ENCODE measurements at places on chromosomes 7 and 10.

GRCh38 chr10:75765789-75766096 lies 334.3 kb downstream of the LRMDA start:
- DNase-seq, result no peak

GRCh38 chr10:69334302-69335062 lies 56.2 kb downstream of the HK1 start:
- DNase-seq, result no peak

DNA sequence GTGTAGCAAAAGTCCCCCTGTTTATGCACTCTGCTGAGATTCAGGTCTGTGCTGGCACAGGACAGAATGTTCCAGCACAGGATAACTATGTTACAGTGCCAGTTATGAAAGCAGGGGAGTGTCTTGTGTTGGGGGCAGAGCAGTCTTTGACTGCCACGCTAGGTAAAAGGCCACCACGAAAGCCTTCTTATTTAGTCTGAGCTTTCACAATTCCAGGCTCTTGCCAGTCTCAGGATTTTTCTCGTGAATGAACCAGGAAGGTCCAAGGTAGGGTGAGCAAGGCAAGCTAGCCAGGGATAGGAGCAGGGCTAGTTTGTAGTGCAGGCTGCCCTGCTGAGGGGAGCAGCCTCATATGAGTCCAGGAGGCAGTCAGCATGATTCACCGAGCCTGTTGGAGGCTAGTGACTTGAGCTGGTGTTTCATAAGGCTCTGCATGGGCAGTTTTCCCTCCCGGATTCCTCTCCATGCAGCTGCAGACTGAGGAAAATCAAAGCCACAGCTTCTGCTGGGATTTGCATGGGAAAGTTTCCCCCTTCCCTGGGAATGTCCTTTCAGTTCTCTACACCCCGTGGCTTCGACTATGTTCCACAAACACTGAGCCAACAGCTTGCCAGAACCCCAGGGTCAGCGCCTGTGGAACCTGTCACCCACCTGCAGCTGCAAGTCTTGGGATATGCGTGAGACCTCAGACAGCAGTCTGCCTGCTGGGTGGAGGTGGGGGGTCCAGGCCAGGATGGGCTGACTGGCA lies 112.3 kb downstream of the JCAD start:
- no peak for DNase-seq

DNA sequence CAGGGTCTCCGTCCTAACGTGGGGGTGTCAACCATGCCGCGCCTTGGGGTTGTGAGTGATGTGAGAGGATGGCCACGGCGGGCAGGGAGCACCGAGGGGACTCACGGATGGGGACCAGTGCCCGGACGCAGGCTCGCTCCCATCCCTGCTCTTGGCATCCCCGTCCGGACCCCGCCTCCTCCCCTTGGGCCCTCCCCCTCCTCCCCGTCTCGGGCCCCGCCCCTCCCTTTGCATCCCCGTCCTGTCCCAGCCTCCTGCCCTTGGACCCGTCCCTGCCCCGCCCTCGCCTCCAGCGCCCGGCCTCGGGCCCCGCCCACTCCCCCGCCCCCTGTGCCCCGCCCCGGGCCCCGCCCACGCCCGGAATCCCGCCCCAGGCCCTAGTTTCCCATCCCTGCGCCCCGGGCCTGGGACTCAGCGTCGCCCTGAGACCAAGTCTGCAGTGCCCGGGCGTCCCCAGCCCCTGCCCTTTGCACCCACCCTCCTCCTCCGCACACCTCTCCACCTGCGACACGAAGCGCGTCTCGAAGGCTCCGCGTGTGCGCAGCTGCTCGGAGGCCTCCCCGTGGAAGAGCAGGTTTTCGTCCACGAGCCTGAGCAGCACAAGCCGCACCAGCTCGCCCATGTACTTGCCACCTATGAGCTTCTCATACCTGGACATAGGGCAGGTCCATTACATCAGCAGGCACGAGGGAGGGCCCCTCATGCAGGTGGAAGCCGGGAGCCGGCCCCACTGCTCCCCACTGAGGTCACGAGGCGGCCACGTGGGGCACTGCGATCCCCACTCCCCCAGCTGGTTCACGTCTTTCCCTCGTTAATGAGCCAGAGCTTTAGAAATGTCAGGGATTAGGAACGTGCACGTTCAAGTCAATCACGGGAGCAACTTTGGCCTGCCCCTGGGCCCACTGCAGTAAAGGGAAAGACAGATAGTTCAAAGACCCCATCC lies 5.1 kb upstream of the MYL7 start:
- DNase-seq, result peak; percentile 74

DNA sequence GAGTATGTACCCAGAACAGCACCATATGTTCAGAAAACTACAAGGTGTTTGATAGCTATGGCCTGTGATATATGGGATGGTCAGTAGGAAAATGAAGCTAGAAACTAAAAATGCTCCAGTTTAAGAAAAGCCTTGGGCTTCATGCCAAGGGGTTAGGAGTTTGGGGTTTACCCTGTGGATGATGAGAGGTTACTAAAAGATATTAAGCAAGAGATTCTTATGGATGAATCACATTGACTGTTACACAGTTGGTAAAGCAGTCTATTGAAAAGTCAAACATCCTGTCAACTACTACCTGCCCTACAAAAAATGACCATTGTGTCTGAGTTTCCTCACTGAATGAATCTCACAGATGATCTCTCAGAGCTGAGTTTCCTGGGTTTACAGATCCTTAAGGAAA lies 166.2 kb upstream of the INHBA start:
- DNase-seq, result no peak

DNA sequence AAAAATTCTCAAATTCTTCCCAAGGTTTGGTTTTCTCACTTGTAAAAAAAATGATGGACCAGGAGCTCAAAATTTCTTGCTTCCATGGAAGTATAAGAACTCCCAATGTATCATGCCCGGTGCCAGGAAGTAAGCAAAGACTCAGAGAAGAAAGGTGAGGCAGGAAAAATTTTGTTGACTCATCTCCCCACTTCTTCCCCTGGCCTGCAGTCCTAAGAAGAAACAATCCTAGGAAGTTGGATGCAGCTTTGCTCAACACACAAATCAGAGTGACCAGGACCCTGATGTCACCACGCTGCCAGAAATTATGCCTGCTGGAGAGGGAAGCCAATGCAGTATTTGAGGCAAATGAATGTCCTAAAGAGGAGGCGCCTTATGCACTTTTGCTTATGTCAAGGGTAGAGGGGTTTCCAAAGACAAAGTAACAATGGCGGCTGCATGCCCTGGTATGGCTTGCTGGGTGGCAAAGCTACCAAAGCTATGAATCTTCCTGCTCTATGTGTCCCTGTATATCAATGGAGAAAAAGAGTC lies 163.6 kb downstream of the NEURL1 start:
- no peak for DNase-seq

DNA sequence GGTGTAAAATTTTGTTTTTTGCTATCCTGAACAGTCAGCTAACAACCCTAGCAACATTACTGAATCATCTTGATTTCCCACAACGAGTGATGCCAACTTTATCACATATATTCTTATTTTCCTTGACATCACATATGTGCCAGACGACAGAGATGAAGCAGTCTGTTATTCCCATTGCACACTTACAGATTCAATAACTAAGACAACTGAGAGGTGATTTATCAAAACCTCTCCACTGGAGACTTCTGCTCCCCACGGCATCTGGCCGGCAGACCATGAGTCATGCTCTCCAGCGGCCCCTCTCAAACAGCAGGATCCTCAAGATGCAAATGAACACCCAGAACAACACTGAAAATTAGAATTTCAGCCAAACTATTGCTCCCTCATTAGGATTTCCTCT lies 57.1 kb downstream of the AMPH start:
- no peak for DNase-seq

DNA sequence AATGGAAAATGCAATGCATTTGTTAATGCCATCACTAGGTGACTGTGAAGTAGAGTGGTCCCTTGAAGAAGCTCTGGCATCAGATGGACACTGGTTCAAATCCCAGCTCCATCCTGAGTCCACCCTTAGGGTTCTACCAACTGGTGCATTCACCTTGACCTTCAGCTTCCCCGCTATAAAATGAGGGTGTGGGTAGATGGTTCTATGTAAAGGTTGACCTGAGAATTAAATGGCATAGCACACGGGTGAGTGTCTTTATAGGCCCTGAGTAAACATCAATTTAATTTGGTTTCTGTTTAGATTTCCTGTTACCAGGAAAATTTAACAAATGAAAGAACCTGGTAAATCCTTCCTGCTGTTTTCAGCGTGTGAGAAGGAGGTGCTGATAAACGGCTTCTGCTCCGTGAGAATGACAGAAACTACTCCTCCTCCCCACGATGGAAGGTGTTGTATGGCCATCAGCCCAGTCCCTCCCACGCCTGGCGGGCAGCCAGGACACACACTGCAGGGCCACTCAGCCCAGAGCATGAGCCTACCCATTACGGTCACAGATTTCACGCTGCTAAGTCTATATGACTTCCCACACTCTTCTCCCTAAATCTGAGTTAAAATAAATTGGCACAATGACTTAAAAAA lies 210.1 kb downstream of the TNS3 start:
- no peak for DNase-seq

- no peak for DNase-seq
Measured at GRCh38 chr10:117342641-117343040, 32.6 kb downstream of the PDZD8 start.

DNA sequence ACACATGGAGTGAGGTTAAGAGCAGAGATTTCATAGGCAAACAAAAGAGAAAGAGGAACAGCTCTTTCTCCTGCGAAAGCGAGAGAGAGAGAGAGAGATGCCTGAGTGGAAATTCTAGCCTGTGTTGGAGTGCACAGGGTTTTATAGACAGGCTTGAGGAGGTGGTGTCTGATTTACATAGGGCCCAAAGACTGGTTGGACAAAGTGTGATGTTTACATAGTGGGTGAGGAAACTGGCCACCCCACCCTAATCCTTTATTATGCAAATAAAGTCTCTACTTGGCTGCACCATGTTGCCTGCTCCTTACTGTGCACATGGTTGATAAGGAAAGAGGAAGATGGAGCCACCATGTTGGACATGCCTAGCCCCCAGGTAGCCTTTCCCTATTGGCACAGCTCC lies 967.8 kb upstream of the SORCS1 start:
- no peak for DNase-seq

- DNase-seq, result no peak
Measured at GRCh38 chr7:152860310-152860709, 100.8 kb downstream of the ACTR3B start.

GRCh38 chr7:38308140-38308539 lies 34.7 kb upstream of the TARP start:
- no peak for DNase-seq

GRCh38 chr10:62917475-62918238 lies 101.5 kb upstream of the EGR2 start:
- no peak for DNase-seq

- no peak for DNase-seq
Measured at GRCh38 chr10:76356557-76356956, 925.1 kb downstream of the LRMDA start.

- no peak for DNase-seq
Measured at GRCh38 chr10:75462865-75463264, 31.4 kb downstream of the LRMDA start.

DNA sequence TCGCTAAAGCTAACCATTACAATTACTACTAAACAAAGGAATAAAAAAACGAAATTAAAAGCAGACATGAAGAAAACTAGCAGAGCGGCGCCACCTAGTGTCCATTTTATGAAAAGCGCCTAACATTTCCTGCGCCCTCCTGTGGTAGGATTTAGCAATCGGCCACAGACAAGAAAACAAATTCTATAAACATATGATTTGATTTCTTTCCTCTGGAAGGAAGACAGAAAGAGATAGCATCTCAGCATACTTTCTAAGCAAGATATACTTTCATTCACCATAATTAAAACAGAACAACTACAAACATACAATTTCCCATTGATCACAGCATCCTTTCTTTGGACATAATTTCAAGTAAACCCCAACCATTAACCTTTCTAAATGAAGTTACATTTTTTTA lies 337.7 kb upstream of the NPVF start:
- DNase-seq, result peak; percentile 9

DNA sequence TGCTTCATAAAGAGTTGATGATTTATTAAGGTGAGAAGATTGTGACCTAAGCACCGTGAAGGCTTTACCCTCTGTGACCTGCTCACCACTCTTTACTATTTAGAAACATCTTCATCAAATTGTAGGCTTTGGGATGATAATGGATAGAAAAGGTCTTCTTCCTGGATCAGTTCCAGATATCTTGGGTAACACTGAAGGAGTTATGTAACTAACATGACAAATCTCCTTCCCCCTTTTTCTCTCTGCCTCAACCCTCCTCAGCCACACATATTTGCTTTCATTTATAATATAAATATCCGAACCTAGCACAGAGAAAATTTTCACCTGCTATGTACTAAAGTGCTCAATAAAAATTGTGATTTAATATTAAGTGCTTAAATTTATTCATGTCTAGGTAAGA lies 151.5 kb downstream of the FRMD4A start:
- DNase-seq, result no peak

DNA sequence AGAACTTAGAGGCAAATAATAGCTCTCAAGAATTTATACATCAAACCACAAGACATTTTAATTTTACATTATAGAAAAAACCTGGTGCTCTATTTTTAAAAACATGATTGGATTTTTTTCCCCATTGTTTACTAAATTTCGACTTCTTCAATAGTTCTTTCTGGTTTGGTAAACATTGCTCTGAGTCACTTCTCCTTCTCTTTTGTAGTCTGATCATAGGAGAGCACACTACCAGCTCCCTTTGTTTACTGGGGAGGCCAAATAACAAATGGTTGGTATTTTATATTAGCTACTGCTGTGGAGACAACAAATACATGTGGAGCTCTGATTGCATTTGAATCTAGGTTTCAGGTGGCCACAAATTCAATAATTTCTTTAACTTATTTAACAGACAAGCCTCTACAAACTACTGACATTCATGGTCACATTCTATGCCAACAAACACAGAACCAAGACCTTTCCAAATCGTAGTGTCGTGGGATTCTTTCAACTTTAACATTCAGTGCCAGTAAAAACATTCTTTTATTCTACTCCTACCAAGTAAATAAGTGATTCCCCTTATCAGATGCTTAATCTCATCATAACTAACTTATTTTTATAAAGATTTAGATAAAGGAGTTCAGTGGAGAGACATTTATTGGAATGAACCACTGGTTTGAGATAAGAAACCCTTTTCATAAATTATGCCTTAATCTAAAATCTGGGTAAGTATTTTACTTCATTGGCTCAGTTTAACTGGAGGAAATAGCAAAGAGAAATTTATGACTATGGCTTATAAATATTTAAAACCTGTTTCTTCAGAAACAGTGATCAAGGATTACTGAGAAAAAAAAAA lies 17.7 kb upstream of the FXYD4 start:
- DNase-seq, result no peak

GRCh38 chr7:23334482-23335056 lies 35.4 kb downstream of the MALSU1 start:
- DNase-seq, result no peak
